ENCODE measurements at places on chromosomes 4 and X. TPM values are rescaled to one million over a fixed set of nuclear protein-coding genes. Genes with fewer than 3 reads are reported as not detected.

DNA sequence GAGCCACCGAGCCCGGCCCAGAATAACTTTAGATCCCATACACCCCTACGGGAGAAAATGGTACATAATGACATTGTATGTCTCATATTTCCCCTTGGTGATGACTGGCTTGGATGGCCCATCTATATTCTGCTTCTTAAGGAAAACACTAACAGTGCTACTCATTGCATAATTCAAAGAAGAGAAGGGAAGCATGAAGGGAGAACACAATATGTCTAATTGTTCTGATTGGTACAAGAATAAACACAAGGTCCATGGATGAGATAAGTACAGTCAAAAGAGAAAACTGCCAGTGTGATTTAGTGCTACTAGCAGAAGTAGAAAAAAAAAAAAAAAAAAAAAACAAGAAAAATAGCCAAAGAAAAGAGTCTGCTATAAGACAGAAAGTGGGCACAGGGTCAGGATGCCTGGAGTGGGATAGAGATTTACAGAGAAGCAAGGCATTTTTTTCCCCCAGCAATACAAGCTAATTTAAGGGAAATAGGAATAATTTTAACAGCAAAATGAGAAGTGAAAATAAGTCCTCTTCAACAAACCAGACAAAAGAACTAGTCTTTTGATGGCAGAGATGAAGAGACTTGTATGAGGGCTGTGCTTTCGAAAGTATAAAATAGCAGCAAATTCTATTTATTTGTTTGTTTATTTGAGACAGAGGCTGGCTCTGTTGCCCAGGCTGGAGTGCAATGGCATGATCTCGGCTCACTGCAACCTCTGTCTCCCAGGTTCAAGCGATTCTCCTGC is 96.5 kb upstream of the MAP3K15 start:
- H3K36me3 ChIP-seq: peaks cover 12% of the 10 kb centered on the region
- no peaks in the 10 kb centered on the region for H3K4me1 ChIP-seq
- H3K27ac ChIP-seq: no peak overlapping the region
- no peak for DNase-seq

GRCh38 chr4:26525136-26525770 is 35.0 kb upstream of the CCKAR start:
- no peak overlapping the region for H3K4me3 ChIP-seq
- H3K27ac ChIP-seq: no peak overlapping the region

CACNA1F gene
- 0.07 TPM for total RNA-seq

CDS1 gene
- total RNA-seq: not detected

ZNF674 gene
- 2.1 TPM for total RNA-seq

All from activated CD4-positive, alpha-beta T cell treated with anti-CD3 and anti-CD28 coated beads, Interleukin-2, amount 10 ng/mL, durations not matched to agents 24 days and 14 days (primary cell).